ENCODE measurements at places on chromosomes 7 and 10.

DNA sequence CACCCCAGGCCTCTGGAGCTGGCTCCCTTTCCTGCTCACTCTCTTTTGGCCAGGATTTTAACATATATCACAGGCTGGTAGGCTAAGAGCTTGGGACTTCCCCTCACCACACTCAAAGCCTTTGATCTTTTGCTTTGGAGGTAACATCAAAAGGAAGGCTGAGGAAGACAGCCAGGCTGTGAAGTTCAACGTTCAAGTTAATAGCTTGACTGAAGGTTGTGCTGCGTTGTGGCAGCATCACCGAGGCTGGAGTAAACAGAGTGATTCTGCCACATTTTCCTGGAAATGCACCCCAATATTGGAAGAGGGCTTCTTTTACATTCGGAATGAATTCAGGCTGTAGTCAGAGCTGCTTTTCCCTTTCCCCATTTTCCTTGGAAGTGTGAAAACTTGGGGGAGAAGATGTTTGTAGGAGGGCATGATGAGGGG is 57.3 kb downstream of the TCF7L2 start:
- DNase-seq: no peak

- no peak for DNase-seq
These were observed 99.5 kb downstream of the VTI1A start for GRCh38 chr10:112546474-112546873.

DNA sequence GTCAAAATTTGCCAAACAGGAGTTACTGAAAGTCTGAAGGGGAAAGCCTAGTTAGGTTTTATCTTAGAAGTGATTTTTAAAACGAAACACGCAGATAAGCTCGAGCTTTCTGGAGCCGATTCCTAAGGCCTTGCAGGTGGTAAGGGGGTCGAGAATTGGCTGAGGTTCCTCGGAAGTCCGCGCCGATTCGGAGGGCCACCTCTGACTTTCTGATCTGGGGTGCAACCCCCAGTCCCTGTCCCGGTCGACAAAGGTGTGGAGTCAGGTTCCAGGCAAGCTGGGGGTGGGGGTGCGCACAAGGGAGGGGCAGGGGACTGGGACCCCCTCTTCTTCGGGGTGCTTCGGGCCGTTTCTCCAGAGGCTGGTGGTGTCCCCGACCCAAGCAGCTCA is 701 bp upstream of the CUL1 start:
- DNase-seq: no peak

GRCh38 chr10:35387768-35388167 is 51.5 kb downstream of the CCNY start:
- no peak for DNase-seq

- DNase-seq: no peak
These were observed 495.7 kb upstream of the TPK1 start for GRCh38 chr7:145331522-145331921.

DNA sequence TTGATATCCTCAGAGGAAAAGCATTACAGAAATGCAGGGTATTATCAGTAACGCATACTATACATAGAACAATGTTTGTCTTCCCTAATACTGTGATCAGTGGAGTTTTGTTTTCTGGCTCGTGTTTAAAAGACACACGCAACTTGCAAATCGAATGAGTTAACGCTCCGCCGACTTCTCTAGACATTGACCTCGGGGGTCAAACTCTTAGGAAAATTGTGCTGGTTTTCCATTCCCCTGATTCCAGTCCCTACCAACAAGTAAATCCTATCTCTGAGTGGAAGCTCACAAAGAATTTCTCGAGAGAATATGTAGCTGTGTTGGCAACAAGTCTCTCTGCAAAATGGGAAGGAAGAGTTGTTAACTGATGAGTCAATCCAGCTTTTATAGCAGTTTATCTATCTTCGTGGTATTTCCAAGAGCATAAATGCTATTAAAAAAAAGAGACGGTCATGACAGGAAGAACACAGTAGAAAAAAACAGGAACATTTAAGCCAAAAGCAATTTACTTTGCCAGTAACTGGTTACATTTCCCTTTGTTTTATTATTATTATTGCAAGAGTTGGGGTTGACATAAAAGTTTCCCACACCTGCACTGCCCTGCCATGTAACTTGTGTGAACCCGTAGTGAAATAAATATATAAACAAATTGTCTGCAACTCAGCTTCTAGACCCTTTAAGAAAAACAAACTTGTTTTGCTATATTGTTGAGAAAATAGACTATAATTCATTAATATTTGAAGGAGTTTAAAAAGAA is 144.4 kb downstream of the ARID5B start:
- no peak for DNase-seq

DNA sequence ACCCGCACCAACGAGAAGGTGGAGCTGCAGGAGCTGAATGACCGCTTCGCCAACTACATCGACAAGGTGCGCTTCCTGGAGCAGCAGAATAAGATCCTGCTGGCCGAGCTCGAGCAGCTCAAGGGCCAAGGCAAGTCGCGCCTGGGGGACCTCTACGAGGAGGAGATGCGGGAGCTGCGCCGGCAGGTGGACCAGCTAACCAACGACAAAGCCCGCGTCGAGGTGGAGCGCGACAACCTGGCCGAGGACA is 1.6 kb downstream of the VIM start:
- no peak for DNase-seq

DNA sequence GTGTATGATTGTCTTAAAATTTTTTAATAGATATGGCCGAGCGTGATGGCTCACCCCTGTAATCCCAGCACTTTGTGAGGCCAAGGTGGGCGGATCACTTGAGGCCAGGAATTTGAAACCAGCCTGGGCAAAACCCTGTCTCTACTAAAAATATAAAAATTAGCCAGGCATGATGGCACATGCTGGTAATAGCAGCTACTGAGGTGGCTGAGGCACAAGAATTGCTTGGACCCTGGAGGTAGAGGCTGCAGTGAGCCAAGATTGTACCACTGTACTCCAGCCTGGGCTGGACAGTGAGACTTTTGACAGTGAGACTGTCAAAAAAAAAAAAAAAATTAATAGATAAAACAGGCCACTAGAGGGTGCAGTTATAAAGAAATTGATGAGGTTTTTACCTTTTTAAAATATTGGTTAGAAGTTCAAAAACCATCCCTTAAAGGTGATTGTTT is 20.5 kb downstream of the NOM1 start:
- DNase-seq: no peak

DNA sequence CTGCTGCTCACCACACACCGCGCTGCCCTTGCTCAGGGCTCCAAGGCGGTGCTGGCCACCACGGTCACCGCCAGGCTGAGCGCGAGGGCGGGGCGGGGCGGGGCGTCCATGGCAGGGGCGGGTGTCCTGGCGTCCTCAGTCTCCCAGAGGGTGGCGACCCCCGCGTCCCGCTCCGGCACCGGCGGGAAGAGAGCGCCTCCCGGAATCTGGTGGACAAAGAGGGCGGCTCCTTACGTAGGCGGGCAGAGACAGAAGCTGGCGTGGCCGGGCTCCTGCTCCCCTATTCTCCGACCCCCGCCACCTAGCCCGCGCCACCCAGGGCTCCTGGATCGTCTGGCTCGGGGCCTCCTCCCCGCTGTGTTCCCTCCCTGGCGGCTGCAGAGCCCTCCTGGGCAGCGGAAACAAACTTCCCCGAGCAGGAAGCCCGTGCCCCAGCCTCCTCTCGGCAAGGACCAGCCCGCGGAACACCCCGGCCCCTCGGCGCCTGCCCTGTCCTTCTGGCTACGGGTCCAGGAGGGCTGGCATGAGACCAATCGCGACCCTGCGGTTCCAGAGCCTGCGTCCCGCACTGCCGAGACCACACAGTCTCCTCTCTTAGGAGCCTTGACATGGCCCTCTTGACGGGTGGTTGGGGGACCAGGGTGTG is 133.8 kb upstream of the ZNF92 start:
- DNase-seq: peak; percentile 30

DNA sequence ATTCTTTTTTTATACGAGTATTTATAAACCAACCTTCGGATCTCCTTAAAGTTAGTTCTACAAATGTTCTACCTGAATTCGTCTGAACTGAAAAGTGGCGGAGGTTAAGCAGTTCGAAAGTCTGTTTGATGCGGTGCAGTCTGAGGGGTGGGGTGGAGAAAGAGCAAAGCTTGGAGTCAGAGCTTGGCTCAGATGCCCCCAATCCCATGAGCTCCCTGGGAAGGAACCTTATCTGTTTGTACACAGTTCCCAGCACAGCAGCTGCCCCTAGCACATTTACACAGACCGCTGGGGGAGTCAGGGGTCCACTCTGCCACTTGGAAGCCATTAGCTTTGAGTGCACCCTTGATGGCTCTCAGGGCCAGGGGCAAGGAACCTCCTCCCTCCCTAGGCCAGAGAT is 30.8 kb downstream of the CPXM2 start:
- DNase-seq: no peak

DNA sequence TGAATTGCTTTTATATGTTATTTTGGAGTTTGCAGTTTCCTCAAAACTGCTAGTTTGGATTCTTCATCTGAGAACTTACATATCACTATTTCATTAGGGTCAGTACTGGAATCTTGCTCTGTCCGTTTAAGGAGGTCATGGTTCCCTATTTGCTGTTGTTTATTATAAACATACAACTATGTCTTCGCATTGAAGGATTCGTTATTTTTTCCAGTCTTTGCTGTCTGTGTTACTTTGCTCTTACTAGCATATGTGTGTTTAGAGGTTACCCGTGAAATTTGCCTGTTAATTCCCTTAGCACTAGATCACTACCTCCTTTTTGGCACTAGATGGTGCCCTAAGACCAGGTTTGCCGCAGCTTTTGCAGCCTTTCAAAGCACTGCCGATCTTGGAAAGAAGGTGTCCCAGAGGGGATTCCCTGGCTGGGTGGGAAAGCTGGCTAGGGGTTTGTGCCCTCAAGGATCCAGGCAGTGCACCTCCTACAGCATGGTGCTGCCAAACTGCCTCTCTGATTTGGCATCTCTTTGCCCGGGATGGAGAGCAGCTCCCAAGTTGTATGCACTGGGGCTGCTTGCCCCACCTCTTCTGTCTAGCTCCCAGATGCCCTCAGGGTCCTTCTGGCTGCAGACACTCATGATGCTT is 103.1 kb upstream of the APBB1IP start:
- peak; percentile 70 for DNase-seq

DNA sequence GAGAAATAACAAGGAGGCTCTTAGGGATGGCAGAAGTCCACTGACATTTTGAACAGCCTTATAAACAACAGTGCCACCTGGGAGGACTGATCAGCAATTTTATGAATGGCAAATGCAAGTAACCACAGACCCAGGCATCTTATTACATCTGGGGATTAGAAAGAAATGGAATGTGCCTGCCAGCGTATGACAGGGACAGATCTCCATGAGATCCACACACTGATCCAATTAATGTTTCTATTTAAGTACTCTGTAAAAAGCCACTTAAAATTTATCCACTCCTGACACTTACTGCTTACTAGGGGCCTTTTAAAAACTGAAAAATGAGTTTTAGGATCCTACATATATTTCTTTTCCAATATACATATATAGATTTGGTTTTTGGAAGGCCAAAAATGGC is 28.6 kb downstream of the PARD3 start:
- DNase-seq: no peak

- DNase-seq: no peak
These were observed 38.3 kb upstream of the GHITM start for GRCh38 chr10:84101042-84101441.

DNA sequence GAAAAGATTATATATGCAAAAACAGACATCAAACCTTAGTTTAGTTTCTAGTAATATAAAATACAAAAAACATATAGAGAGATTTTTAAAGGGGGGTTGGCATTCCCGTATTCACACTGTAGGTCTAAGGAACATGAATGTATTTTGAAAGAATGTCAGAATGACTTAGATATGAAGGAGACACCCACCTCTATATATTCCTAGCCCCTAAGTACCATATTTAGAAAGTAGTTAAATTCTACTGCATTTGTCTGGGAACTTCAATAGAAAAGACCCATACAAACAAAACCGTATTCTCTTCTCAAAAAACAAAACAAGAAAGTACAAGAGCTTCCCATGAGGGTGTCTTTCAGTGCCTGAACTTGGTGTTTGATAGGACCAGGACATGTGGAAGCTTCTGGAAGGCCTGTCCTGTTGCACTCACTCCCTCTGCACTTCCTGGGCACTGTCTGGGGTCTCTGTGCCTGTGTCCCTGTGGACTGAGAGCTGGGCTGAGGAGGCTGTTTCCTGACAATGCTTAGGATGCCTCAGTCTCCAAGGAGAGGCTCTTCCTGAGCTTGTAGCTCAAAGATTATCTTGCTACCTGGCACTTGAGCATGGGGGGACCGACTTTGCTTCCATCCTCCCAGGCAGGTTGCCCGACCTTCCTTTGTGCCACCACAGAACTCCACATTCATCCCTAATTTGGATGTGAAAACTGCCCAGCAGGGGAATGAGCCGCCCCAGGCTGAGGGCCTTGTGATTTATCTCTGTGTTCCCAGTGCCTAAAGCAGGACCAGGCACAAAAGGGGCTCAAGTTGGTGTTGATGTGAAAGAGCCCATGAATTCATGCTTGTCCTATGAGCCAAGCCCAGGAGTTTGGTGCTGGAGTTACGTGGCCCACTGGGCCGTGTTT is 44.4 kb upstream of the KLF6 start:
- DNase-seq: no peak

DNA sequence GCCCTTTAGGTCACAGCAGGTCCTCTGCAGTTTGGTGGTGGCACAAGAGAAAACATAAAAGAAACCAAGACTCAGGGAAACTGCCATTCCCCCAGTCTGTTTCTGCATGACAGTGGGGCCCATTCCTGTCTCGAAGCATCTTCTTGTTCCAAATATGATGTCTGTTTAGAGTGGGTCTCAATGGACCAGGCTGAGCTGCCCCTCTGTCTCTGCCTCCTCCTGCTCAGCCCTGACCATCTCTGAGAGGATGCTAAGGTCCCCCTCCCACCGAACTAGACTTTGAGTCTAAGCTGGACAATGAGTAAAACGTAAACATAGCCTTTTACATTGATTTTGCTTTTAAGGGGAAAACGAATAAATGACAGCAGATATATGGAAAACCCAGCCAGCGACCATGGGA is 40.4 kb downstream of the CLEC2L start:
- no peak for DNase-seq

DNA sequence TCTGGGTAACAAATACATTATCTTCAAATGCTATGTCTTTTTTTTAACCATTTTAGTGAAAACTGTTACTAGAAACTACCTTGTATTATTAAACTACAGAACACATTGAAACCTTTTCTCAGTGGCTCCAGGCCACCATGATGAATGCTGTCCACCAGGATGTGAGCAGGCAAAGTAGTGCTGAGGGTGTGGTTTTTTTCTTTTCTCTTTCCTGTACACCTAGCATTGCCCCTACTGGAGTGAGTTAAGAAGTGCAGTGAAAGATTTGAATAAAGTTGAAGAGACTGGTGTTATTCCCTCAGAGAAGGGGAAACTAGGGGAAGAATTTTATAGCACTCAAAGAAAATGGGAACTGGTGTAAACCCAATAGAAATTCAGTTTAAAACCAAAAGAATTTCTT is 120.0 kb upstream of the SAMD8 start:
- DNase-seq: peak; percentile 67

GRCh38 chr10:133523631-133524203 is 3.4 kb upstream of the CYP2E1 start:
- DNase-seq: no peak

DNA sequence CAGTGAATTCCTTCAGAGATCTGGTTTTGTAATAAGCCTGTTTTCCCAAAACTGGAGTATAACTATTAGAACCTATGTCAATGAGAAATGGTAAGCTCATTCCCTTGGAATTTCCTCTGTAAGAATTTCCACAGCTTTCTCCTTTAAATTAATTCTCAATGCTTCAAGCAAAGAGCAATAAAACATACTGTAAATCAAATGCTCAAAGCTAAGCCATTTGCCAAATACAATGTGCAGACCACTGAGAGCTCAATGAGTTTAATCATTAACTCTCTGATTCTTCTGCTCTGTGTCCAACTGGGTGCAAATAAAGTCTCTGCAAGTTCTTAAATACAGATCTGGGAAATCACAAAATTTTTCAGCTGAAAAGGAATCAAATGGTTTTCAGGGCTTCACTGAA is 227.6 kb upstream of the IMMP2L start:
- DNase-seq: no peak

- DNase-seq: no peak
These were observed 4.1 kb upstream of the DLX6 start for GRCh38 chr7:97001221-97001620.
